ENCODE measurements at places on chromosomes 11 and 22.

DNA sequence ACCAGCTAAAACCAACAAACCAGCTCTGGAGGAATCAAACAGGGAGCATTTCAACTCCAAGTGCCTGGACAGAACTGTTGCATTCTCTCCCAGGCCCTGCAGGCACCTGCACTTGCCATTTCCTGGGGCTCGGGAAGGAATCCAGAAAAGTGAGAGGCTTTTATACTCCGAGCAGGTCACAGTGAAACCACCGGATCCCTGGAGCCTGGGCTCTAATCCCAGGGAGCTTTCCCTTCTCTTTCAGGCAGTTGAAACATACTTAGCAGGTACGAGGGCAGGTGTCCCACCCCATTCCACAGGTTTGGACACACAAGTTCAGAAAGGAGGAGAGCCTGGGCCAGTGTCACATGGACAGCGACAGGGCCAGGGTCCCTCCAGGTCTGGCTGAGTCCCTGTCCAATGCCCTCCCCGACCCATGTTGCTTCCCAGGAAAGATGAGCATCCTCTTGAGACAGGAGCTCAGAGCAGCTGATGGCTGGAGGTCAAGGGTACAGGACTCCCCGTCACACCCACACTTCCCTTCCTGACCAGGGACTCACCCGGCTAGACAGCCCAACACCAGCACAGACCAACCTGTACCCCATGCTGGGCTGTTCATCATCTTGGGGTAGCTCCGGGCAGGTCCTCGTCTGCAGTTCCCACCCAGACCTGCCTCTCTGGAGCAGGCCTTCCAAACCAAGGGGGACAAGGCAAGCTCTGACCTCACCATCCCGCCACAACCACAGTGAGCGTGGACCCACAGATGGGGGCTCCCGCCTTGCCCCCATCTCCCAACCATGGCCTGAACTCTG, 49.9 kb upstream of the CD5 start:
- no peak for DNase-seq

DNA sequence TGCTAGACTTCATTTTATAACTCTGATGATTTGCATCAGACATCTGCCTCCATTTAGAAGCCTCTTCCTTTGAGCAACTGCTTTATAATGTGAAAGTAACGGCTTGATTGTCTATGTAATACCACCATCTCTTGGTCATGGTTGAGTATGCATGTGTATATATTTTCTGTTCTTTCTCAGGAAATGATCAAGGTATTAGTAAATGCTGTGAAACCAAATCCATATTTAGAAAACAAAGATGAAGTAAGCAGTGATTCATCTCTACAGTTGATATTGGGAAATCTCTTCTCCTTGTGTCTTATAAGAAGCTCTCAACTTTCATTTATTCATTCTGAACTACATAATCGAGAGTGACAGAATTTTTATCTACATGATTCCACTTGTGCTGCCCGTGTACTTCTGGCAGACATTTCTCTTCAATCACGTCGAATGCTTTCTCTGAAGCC, 104.6 kb upstream of the ANO3 start:
- DNase-seq, result no peak

DNA sequence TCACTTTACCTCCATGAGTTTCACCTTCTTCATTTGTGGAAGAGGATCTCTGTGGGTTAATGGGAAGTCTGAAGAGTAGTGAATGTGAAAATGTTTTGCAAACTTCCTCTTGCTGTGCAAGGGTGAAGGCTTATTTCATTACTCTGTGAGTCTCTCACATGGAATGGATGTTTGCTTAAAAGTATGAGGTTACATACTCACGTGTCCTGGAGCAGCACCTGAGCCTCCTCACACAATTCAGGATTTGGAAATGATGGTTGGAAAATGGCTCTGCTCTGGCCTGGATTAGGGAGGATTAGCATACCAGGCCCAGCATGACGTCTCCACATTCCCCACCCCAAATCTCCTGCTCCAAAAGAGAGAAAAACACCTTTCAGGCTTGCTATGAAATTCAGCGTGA, 4.8 kb downstream of the GRAMD1B start:
- no peak for DNase-seq

DNA sequence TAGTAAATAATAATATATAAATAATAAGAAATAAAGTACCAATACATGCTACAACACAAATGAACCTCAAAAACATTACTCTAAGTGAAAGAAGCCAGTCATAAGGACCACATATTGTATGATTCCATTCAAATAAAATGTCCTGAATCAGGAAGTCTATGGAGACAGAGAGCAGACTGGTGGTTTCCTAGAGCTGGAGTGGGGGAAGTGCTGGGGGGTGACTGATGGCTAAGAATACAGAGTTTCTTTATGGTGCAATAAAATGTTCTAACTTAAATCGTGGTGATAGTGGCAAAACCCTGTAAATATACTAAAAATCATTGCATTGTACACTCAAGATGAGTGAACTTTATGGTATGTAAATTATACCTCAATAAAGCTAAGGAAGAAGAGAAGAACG, 376.5 kb downstream of the BUD13 start:
- no peak for DNase-seq

- no peak for DNase-seq
These were observed 205.8 kb downstream of the NAV2 start for GRCh38 chr11:19918302-19919049.

DNA sequence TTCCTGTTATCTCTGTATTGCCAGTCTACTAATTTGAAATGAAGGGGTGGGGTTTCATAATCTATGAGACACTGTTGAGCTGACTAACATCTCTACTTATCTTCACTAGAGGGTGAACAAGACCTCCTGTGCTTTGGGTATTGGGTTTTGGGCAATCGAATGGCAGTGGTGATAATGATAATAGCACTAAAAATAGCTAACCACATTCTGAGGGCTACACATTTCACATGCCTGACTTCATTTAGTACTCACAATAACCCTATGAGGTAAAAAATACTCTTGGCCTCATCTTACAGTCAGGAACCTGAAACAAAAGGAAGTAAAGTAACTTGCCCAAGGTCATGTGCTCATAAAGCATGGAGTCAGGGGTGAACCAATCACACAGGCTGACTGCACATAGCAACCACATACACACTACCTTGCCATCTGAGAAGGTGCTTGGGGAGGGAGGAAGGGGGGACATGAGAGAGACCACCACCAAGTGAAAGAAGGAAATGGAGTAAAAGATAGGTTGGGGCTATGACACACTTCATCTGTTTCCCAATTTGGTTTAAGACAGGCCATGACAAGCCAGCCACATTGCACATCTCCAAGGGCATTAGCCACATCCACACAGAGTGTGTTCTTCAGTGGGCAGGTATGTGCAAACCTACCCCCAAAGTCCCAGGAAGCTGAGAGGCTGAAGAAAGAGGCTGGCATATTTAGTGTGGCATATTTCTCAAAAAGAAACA, 387.6 kb upstream of the DDI1 start:
- no peak for DNase-seq

DNA sequence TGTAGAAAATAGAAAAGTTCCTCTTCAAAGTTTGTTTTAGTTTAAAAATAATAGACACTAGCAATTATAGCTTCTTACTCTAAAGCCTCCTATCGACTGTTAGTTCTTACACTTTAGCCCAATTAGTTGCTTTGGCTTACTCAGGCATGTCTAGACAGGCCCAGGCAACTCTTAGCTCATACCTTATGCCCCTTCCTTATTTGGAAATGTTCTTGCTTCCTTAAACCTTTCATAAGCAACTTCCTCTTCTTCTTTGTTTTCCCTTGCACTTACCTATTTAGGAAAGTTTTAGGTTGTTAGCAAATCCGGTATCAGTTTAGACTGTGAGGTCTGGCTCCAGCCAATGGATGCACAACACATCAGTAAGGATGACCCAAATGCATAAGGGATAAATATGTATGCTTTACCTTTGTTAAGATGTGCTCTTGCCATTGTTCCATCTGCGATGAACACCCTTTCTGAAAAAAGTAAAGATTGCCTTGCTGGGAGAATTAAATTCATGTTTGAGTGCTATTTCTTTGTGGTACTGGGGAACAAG, 1277.5 kb upstream of the CNTN5 start:
- no peak for DNase-seq

GRCh38 chr11:94450048-94450447, 43.6 kb downstream of the MRE11 start:
- no peak for DNase-seq

GRCh38 chr11:120112174-120112796, 25.6 kb downstream of the TRIM29 start:
- DNase-seq, result no peak

GRCh38 chr11:109853156-109853776, 239.9 kb upstream of the ZC3H12C start:
- no peak for DNase-seq

DNA sequence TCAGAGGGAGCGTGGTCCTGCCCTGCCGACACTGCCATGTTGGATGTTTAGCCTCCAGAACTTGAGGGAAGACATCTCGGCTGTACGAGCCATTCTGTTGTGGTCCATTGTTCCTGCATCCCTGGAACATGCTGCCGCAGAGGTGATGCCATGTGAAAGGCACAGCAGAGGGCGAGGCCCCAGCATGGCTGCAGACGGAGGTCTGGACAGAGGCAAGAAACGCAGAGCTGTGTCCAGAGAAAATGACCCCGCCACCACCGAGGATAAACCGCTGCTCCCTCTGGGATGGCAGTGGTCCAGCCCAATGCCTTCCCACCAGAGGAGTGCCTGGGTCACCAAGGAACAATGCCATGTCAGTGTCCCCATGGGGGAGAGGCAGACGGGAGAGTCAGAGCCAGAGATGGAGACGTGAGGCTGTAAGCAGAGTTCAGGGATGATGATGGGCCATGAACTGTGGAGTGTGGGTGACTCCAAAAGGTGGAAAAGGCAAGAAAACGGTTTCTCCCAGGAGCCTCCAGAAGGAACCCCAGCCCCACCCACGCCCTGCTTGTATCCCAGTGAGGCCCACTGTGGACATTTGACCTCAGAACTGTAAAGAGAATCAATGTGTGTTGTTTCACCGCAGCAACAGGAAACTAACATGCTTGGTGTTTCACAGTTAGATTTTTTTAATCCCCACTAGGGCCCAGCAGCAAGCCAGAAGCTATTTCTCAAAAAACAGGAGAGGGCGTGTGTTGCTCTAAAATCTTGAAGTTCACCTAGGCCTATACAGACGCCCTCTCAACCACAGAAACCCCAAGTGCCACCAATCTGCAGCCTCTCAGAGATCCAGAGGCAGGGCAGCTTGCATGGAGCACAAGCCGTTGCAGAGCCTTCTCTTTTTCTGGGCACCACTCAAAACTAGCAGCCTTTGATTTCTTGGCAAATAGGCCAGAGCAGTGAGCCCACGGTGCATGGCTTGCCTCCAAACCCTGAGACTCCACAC, 1422.9 kb downstream of the TBC1D22A start:
- DNase-seq, result no peak

DNA sequence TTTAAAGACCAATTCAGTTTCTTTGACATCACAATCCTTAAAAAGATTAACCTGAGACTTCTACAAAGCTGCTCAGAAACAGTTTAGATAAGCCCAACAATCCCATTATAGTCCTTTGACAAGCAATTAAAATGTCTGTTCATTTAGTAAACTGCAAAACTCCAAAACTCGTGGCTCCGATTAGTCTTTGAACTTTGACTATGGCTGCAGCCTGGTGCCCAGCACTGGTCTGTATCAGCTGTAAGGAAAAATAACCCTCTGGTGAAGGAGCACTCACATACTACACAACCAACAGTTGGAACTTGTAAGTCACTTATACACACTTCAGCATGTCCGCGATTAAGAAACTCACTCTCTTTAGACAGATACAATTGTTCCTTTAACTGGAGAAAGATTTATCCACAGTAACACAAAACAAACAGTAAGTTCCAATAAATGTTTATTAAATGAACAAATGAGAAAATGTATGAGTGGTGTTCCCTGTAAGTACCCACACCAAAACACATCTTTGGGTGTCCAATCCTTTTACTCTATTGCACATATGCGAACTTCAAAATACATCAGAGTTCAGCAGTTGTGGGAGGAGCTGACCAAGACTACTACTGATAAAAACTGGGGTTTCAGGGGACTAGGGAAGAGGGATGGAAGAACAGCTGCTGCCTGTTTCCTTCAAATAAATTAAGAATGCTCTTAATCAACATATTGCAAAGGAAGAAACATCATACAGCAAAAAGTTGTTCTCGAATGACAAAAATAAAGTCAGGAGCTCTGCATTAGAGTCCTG, 36.4 kb downstream of the PITPNB start:
- no peak for DNase-seq

DNA sequence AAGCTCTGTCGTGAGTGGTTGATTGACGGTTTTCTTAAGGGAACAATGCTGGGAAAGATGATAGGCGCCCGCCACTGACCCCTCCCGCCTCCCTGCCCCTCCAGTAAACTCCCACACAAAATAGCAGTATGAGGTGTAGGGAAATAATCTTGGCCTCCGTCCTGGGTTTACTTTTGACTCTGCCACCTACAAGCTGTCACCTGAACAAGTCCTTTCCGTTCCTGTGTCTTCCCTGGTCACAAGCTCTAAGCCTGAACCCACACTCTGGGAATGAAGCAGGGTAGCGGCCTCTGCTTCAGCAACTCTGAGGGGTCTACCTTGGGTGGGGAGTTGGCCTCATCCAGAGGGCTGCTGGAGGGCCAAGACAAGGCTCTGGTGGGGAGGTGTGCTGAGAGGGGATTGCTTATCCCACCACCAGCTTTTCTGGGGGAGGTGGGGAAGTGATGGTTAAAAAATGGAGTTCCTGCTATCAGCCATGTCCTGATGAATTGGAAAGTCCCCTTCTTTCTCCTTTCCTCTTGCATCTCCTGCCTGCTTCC, 87.8 kb downstream of the CEP164 start:
- no peak for DNase-seq

GRCh38 chr11:76152086-76152681, 54.1 kb downstream of the WNT11 start:
- DNase-seq, result peak; percentile 91

GRCh38 chr11:108246308-108246707, 23.4 kb downstream of the ATM start:
- no peak for DNase-seq

DNA sequence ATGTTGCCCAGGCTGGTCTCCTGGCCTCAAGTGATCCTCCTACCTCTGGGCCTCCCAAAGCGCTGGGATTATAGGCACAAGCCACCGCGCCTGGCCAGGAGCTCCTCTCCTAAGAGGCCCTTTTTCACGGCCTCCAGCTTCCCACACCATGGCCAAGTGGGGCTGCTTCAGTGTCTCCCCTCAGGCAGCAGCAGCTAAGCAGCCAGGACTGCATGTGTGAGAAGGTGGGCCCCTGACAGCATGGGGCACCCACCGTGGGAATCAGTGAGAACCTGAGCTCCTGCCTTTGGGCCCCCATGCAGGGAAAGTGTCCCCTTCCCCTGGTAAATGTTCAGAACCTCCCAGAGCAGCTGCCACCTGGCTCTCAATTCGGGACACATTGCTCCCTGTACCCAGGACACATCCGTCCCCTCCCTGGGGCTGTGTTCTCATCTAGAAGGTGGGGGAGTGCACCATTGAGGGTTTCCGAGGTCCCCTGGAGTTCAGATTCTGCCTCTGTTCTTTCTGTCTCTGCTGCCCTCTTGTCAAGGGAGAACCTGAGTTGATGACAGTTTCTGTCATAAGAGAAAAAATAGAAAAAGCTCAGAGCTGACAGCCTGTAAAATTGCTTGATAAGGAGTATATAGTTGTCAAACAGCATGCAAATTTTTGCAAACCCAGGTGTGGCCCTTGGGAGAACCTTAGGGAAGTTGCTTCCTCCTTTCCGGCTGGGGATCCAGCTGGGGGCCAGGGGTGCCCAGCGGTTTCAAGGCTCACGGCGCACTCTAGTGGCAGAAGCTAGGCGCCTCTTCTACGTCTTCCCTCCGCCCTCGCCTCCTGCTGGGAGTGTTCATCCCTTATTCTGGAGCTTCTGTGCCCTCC, 29.7 kb downstream of the FAM83F start:
- peak; percentile 57 for DNase-seq

Data from stimulated activated CD4-positive, alpha-beta T cell treated with anti-CD3 and anti-CD28 coated beads, Interleukin-4, amount 100 ng/mL, for 48 hours (primary cell).